DMS79 treated with DMSO at 0.1 percent for 48 hours (cell line): ENCODE measurements at places on chromosomes 3 and 15.

DNA sequence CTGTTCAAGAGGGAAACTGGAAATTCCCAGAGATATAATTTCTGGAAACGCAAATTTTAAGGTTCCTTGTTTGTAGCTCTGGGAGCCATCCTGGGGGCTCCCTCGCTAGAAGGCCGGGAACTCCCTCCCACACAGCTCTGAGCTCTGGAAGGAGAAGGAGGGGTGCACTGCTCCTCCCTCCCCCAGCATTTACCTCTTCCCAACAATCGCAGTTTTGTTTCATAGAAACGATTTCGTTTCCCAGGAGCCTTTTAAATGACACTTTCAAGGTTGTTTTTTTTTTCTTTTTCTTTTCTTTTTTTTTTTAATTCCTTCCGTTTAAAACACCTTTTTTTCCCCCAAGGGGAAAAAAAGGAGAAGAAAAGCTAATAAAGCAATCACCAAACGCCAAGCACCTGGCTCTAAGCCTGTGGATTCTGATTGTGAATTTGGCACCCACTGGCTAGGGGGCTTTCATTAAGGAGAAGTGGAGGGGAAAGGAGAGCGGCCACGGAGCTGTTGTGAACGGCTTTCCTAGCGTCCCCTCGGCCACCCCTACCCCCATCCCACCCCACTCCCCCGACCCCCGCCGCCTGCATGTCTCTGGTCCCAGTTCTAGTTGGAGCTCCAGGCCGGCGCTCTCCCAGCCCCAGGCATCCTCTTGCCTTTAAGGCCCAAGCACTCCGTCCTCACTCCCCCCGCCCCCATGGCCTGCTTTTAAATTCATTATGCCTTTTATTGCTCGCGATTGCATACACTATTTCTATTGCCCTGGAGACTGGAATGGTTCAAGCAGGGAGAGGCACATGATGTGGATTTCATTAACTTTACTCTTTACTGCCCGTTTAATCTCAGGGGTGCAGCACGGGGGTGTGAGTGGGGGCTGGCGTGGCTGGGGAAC lies 13.6 kb upstream of the CCDC33 start:
- DNase-seq = peak; percentile 27

GRCh38 chr3:134350861-134351311 lies 23.4 kb downstream of the AMOTL2 start:
- no peak for DNase-seq

GRCh38 chr15:55552451-55552850 lies 35.7 kb downstream of the PYGO1 start:
- DNase-seq = no peak

- DNase-seq = no peak
Measured at GRCh38 chr3:170494766-170495165, 76.1 kb downstream of the CLDN11 start.

- no peak for DNase-seq
Measured at GRCh38 chr15:74297887-74298286, 61.8 kb downstream of the CCDC33 start.

DNA sequence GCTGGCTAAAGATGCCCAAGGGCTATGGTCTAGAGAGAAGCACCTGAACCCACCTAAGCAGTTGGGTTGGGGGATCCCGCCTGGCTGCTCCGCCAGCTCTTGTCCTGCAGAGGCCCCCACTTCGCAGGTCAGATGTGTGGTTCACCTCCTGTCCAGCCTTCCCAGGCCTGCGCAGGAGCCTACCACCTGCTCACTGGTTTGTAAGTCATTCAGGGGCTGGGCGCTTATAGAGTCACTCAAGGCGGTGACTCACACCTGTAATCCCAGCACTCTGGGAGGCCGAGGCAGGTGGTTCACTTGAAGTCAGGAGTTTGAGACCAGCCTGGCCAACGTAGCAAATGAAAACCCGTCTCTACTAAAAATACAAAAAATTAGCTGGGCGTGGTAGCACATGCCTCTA lies 3.9 kb upstream of the FURIN start:
- DNase-seq = no peak

DNA sequence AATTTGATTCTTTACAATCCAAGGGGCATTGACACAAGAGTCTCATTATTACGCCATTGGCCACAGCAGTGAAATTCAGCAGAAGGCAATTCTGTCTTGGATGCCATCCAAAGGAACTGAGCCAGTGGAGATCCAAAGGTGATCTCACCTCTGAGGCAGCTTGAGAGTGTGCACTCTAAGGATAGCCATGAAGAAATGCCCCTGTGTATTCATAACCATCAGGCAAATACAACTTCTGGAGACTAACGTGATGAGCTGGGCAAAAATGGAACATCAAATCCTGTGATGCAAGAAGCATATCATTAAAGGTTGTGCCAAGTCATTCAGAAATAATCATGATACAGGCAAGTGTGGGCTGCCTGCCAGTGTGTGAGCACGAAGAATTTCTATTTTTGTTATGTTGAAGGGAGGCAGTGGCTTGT lies 41.4 kb downstream of the ROBO2 start:
- peak; percentile 68 for DNase-seq

DNA sequence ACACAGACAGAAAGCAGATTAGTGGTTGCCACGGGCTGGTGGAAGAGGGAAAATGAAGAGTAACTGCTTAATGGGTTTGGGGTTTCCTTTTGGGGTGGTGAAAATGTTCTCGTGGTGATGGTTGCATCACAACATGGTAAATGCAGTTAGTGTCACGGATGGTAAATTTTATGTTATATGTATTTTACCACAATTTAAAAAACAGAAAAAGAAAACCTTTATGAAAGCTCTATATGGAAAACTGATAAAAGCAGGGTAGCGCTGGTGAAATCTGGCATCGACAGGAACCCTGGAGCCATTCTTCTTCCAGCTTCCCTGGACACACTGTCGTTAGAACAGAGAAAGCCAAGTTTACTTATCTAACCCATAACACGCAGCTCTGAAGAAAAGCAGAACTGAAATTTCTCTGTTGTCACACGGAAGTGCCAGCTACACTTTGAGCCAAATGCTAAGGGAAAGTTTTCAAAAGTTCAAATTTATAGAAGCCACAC lies 287.7 kb upstream of the NR2F2 start:
- no peak for DNase-seq

- no peak for DNase-seq
Measured at GRCh38 chr3:80368616-80369015, 600.8 kb upstream of the ROBO1 start.

GRCh38 chr3:194941956-194942511 lies 256.4 kb downstream of the FAM43A start:
- DNase-seq = no peak

GRCh38 chr3:187064210-187065115 lies 74.8 kb downstream of the RPL39L start:
- no peak for DNase-seq

GRCh38 chr3:50154840-50155490 lies at the start of gene SEMA3F:
Gene SEMA3F (plus strand): TSS chr3:50155324. CDS start chr3:50159623, 4,299 bp downstream.
- peak; percentile 57 for DNase-seq

DNA sequence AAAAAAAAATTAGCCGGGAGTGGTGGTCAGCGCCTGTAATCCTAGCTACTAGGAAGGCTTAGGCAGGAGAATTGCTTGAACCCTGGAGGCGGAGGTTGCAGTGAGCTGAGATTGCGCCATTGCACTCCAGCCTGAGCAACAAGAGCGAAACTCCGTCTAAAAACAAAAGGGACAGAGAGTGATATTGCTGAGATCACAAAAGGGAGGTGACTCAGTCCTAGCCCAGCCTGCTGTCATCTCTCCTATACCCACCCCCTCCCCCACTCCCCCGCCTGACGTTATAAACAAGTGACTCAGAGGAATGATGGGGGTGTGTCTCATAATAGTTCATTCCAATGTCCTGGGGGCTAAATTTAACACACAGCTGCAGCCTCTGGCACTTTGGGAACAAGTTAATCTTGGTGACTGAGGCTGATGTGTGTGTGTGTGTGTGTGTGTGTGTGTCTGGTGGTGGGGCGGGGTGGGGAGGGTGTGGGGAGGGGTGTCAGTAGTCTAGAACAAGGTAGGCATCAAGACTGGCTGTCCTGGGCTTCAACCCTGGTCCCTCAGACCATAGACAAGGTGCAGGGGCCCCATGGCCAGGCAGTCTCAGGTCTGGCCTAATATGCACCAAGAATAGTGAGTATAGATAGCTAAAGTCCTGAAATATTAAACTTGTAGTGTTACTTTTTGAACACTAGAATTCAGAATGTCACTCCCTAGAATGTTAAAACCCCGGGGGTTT lies 1.3 kb upstream of the KLHL40 start:
- DNase-seq = no peak

DNA sequence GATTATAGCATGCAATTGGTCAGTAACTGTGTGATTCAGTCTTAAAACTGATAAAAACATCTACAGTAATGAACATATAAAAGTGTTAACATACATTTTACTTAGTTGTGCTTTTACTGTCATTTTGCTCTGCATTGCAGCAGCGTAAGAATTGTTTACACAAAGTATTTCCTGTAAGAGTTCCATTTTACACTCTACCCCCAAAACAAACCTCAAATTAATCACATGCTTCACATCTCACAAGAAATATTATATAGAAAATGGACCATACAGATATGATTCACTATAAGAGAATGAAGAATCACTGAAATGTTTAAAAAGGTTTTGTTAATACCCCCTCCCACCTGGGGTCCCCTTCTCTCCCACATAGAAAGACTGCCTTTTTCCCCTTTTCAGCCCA lies 225.9 kb upstream of the LRRN1 start:
- DNase-seq = no peak

DNA sequence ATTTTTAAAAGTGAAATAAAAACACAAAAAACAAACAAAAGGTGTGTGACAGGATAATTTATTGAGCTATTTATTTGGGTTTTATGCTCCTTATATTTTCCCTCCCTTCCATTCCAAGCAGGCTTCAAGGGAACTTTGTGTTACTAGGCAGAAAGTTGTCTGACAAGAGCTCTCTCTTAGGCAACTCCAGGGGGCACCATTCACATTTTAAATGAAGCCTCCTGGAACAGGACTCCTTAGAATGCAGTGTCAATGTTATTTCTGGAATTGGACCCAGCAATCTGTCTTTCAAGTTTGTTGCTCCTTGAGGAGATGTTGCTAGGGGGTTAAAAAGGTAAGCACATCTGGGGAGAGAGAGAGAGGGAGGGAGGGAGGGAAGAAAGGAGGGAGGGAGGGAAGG lies 5.4 kb upstream of the RFX7 start:
- DNase-seq = no peak

DNA sequence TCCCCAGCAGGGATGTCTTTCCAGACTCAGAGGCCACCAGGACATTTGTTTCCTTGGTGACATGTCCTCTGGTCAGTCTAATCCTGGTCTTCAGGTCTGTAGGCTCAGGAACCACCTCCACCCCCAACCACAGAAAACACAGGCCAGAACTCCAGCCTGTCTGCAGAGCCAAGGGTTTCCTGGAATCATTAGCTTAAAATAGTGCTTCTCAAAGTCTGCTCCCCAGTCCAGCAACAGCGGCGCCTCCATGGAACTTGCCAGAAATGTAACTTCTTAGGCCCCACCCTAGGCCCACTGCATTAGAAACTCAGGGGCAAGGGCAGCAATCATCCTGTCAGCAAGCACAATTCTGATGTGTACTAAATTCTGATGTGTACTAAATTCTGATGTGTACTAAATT lies 20.0 kb downstream of the SLC28A1 start:
- no peak for DNase-seq

GRCh38 chr3:170721563-170721962 lies 135.7 kb upstream of the SLC7A14 start:
- DNase-seq = no peak

GRCh38 chr3:13704174-13704573 lies 155.2 kb downstream of the FBLN2 start:
- DNase-seq = no peak

DNA sequence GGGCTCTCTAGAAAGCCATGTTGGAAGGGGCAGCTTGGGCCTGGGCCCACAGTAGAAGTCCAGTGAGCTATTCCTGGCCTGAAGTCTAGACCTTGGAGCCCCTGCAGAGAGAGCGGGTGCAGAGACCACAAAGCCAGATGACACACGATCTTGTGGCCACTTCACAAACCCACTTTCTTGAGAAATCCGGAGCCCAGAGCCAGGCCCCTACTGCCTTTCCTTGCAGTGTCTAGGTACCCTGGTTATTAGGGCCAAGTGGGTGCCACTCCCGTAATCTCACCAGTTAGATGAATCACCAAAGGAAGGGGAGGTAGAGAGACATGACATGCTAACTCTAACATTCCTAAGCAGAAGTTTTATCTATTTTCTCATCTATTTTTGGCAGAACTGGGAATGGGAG lies 72.5 kb upstream of the ADAMTSL3 start:
- DNase-seq = no peak

- DNase-seq = no peak
Measured at GRCh38 chr3:144437989-144438388, 466.4 kb downstream of the DIPK2A start.

DNA sequence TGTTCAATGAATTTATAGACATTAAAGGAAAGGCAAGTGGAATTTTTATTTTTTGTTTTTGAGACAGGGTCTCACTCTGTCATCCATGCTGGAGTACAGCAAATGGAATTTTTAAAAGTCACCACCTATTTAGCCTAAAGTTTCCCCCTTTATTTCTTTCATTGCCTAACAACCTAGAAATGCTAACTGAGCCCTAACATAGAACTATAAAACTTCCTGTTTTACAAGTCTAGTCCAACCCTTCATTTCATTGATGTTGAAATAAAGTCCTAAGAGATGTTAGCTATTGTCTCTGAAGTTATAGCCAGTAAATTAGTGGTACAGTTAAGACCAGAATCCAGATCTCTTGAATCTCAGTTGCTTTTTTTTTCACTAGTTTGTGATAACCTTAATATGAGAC lies 39.0 kb downstream of the MAPK6 start:
- DNase-seq = no peak

- no peak for DNase-seq
Measured at GRCh38 chr3:155938409-155938808, 68.0 kb downstream of the GMPS start.

DNA sequence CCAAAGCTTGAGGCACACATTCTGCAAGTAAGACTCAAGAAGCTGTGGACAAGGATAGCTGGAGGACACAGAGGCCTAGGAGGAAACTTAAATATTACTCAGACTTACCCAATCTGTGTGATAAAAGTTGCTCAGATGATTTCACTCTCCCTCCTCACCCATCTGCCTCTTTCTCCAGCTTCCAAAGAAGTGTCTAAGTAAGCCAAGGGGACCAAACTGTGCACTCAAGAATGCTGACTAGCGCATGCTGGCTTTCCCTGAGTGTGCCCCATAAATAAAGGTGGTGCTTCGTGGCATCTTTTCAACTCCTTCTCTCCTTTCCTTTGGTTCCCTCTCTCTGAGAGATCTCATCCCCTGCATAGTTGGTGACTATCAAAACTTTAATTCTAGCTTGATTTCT lies 211.0 kb upstream of the LMCD1 start:
- DNase-seq = no peak

DNA sequence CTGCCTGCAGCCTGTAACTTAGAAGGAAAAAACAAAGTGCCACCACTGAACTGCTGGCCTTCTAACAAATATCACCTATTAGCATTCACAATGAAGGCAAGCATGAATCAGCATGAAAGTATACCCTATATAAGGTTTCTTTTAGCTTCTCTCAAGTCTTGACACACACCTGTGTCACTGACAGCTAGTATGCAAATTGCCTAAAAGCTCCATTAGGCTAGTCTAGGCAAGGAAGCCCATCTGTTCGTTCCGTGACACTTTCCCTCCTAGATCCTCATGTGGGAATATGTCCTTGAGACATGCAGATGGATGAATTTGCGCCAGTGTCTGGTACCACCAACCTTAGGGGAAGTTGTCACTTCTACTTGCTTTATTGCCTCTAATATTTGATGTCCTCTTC lies 129.3 kb downstream of the RBMS3 start:
- no peak for DNase-seq

- DNase-seq = peak; percentile 39
Measured at GRCh38 chr15:41806291-41807181, 21.4 kb upstream of the JMJD7 start.

- no peak for DNase-seq
Measured at GRCh38 chr3:179486806-179487205, 35.5 kb upstream of the GNB4 start.
